ENCODE measurements at places on chromosomes 5 and 9. TPM values are rescaled to one million over a fixed set of nuclear protein-coding genes. Genes with fewer than 3 reads are reported as not detected.
A peak's percentile ranks its signal among the peaks of the same experiment; 100 is the strongest.

DNA sequence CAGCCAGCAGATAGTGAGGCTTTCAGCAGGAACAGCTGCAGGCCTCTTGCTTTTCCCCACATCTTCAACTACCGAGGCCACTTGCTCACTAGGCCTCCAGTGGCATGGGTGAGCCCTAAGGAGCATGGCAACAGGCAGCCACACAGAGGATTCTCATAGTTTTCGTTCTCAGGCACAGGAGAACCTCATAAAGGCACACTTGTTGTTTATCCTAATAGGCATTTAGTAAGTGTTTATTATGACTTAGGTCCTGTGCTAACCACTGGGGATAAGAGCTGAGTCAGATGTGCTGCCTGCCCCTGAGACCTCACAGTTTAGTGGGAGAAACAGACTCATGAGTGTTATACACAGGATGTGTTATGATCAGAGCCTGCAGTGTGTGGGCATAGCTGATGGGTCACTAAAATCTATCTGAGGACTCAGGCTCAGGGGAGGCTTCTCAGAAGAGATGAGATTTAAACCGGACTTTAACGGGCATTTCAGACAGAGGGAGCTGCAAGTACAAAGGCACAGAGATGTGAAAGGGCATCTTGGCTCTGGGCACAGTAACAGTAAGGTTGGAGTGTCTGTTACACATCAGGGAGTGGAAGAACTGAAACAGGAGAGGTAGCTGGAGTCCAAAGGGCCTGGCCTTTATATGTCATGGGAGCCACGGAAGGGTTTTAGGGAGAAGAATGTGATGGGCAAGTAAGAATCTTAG is 21.0 kb upstream of the HEMGN start:
- DNase-seq, result no peak

GRCh38 chr5:180287868-180288267 is 4.0 kb downstream of the MAPK9 start:
- DNase-seq, result no peak

GRCh38 chr5:14809369-14810155 is 62.0 kb downstream of the ANKH start:
- DNase-seq, result no peak

- no peak for DNase-seq
Observed at GRCh38 chr5:154840435-154841272, 9.7 kb downstream of the FAXDC2 start.

DNA sequence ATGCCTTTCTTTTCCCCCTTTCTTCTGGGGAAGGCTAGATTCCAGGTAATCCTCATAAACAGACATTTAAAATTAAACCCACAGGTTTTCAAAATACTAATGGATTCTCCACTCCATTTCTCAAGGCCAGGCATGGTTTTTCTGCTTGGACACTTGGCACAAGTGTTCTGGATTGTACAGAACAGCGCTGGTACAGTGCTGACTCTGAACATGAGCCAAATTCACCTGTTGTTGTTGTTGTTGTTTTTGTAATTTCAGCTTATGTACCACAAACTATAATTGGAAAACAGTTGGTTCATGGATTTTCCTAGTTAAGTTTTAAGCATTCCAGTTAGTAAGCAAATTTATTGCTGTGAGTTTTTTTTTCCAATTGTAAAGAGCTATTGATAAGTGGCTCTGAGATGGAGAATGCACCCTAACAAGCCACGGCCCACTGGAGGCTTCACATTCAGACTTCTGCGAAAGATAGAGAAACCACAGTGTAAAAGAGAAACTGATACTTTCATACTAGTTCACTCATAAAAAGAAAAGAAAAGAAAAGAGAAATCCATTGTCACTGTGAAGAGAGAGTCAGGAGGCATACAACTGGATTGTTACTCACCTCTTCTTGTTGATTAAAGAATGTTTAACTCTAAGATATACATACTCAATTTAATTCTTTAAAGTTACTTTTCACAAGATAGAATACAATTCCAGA is 16.2 kb upstream of the ITGA1 start:
- DNase-seq, result no peak

Gene DHFR
- polyA plus RNA-seq, result 71.7 TPM

Gene ZNF879
- polyA plus RNA-seq, result 8.8 TPM

GRCh38 chr5:91182763-91183162 is 200.4 kb downstream of the ARRDC3 start:
- no peak for DNase-seq

GRCh38 chr9:76964612-76965011 is 54.8 kb upstream of the FOXB2 start:
- DNase-seq, result no peak

- no peak for DNase-seq
Observed at GRCh38 chr5:180600554-180601041, 9.3 kb upstream of the SCGB3A1 start.

GRCh38 chr5:61401726-61402125 is 69.7 kb downstream of the ZSWIM6 start:
- no peak for DNase-seq

- DNase-seq, result no peak
Observed at GRCh38 chr5:78447775-78448424, 87.5 kb downstream of the SCAMP1 start.

DNA sequence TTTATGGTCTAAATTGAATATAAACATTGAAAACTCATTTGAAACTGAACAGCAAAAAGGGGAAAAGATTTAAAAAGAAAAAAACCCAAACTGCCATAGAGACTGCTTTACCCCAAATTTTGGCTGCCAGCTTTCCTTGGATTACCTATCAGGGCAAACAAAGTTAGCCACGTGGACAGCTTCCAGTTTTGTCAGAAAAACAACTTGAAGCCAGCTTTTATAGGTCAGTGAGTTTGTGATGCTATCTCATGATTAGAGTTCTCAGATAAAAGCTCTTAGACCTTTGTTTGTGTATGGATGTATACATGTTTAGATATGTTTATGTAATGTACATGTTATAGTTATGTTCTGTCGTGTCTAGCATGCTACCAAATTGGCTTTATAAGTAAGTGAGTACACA is 16.1 kb downstream of the FBP2 start:
- DNase-seq, result no peak

GRCh38 chr9:131799177-131799823 is 59.4 kb upstream of the RAPGEF1 start:
- peak; percentile 39 for DNase-seq

Gene PCDHGB6
- 6.6 TPM for polyA plus RNA-seq

DNA sequence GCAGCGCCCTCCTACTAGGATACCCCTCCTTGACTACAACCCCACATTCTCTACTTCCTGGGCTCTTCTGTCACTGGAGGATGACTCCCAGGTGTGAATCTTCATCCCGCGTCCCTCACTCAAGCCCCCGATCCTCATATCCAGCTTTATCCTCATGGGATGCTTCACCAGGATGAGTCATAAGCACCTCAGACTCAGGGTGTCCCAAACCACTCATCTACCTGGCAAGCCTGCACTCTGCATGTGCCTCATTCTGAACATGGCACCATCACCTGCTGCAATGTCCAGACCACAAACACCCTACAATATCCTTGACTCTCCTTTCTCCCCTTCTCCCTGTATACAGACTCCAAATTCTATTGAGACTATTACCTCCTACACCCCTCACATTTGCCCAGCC is 1.5 kb upstream of the TGFBI start:
- DNase-seq, result no peak

GRCh38 chr5:40958811-40959210 is 49.5 kb downstream of the C7 start:
- no peak for DNase-seq

Gene CACNA1B
- 0.18 TPM for polyA plus RNA-seq

DNA sequence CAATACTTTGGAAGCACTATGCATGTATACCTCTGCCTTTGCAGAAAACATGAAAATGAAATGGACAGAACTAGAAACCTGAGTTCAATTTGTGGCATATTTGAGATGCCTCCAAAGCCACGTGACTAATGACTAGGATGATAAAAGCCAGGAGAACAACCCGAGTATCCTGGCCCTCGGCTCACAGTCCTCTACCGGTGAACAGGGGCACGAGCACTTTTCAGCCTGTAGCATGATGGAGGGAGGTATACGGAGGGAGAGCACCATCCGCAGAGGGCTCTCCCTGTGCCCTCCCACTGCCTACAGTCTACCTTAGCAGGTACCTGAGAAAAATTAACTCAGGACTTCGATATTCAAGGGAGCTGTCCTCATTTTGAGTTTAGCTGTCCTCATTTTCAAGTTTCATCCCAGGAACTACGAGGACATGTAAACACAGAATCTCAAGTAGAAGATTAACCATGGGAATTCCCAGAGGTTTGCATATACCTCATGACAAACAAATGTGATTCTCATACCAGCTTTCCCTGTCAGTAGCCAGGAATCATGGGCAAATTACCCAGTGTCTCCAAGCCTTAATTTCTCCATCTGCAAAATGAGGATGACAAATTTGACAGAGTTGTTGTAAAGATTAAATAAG is 249.3 kb downstream of the DNAH5 start:
- DNase-seq, result no peak

DNA sequence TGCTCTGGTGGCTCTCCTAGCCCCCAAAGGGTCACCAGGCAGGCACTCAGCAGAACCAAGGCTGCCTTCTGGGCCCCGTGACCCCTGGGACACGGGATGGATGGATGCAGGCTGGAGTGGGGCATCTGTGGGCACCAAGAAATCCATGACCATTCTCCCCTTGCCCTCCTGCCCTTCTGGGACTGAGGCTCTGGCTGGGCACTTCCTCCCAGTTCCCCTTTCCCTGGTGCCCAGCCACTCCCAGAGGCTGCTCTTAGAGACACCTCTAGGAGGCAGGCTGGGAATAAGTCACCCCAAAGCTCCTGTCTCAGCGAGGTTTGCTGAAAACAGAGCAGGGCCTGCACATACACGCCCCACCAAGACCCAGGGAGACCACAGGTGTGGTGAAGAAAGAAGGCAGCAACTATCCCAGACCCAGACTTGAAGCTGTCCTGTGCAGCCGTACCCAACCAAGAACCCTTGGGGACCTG is 943 bp downstream of the STING1 start:
- no peak for DNase-seq

- DNase-seq, result no peak
Observed at GRCh38 chr5:142846406-142846805, 76.2 kb downstream of the ARHGAP26 start.

GRCh38 chr9:114494776-114495569 is 10.3 kb downstream of the WHRN start:
- DNase-seq, result no peak

Gene PFN3
- polyA plus RNA-seq, result 0.47 TPM
